NCI-H524 treated with DMSO at 0.1 percent for 48 hours (cell line): ENCODE measurements at places on chromosomes 11 and 22.

DNA sequence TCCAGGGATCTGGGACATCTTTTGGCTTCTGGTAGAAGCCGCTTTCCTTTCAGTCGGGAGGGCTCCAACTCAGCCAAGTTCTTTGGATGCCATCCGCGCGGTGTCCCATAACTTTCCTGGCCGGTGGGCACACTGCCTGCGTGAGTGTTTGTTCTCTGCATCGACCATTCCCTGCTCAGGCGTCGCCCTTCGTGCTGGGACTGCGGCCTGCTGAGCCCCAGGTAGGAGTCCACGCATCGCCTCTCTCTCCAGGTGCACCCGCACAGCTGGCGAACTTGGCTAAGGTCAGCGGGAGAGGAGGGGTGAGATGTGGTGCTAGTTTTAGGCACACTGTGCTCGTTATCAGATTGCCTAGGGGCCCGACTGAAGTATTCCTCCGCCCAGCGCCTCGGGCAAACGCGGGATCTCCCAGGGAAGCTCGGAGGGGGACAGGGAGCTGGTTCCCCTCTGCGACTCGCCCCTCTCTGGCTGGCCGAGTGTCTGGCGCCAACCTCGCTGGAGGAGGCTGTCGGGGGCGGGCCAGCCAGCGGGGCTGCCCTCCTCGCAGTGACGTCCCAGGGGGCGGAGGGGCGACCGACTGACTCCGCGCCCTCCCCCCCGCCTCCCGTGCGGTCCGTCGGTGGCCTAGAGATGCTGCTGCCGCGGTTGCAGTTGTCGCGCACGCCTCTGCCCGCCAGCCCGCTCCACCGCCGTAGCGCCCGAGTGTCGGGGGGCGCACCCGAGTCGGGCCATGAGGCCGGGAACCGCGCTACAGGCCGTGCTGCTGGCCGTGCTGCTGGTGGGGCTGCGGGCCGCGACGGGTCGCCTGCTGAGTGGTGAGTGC lies at the start of gene LAYN:
Gene LAYN, plus strand, starts transcription at position 607 of the 823 bp plus-strand sequence. Its CDS starts 124 bp downstream, at position 731.
- DNase-seq, result no peak

GRCh38 chr11:125281831-125282595 lies 117.5 kb downstream of the PKNOX2 start:
- peak; percentile 49 for DNase-seq

DNA sequence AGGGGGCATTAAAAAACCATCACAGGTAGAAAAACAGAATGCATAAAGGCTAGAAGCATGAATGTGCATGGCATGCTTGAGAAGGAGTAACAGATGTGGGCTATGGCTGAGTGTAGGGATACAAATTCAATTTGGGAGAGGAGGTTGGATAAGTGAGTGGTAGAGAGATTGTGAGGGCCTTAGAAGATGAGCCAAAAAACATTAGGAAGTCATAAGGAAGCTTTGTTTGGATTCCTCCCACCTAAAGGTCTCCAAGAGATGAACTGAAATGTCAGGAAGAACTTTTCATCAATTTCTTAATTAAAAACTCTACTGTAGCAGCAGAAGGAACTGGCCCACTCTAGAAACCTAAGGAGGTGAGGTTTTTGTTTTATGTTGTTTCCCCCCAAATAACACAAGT lies 41.2 kb upstream of the CSNK2A3 start:
- DNase-seq, result no peak

DNA sequence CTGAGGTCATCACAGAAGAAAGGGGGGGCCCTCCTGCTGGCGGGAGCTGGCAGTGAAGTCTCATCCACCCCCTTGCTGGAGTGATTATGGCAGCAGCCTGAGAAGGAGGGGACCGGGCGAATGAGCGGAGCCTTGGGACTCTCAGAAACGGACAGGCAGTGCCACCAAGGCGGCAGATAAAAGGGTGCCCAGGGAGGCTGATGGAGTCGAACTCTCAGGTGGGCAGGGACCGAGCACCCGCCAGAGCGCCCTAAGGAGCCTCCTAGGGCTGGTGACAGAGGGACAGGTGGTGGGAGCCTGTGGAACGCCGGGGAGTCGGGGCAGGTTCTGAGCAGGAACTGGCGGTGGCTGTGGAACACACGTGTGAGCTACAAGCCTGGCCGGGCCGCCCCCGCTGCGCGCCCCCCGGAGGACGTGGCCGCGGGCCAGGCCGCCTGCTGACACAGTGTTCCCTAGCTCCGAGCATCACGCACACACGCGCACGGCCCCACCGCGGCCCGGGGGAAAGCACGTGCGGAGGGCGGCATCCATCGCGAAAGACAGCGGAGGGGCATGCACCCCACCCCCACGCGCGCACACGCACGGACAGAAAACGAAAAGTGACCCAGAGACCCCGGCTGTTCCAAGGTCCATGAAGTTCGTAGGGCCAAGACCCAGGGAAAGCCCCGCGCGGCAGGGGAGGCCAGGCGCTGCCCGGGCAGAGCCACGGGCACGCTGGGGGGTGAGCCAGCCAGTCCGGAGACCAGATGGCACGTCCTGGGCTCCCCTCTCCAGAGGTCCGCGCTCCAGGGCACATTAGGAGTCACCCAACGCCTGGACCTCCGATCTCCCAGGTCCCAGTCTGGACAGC lies 1.0 kb downstream of the VWCE start:
- DNase-seq, result peak; percentile 11

- DNase-seq, result no peak
Measured at GRCh38 chr11:1830322-1831223, 4.2 kb upstream of the SYT8 start.
